Progenitor cell of endocrine pancreas (in vitro differentiated cells): ENCODE measurements at places on chromosomes 12 and 14. TPM values are rescaled to one million over a fixed set of nuclear protein-coding genes. Genes with fewer than 3 reads are reported as not detected.

DNA sequence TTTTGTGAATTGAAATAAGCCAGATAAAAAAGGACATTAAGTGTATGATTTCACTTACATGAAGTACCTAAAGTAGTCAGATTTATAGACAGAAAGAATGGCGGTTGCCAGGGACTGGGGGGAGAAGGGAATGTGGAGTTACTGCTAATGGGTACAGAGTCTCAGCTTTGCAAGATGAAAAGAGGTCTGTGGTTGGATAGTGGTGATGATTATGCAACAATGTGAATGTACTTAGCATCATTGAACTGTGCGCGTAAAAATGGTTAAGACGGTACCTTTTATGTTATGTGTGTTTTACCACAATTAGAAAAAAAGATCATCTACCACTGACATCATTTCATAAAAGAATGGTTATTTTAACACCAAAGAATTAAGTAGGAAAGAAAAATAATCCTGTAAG lies 35.9 kb downstream of the RNFT2 start:
- H3K4me3 ChIP-seq = no peak overlapping the region
- H3K4me1 ChIP-seq = no peaks in the 10 kb centered on the region
- no peaks in the 10 kb centered on the region for H3K27me3 ChIP-seq
- H3K27ac ChIP-seq = no peak overlapping the region

DNA sequence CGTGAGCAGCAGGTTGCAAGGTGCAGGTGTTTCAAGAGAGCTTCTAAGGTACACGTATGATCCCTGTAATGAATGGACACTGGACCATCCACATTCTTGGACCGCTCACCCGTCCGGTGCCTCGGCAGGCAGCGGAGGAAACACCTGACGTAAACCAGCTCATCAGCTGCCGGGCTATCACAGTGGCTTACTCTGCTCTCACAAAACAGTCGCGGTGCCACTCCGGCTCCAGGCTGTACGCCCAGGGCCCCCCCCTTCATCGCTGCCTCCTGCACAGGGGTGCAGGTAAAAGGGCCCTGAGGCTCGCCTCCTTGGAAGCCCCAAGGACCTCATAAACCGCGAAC lies 436 bp downstream of the VPS33A start:
- H3K36me3 ChIP-seq = peaks cover 8% of the 10 kb centered on the region
- peak overlapping the region; percentile 95 for H3K4me3 ChIP-seq
- peaks cover 4% of the 10 kb centered on the region for H3K4me1 ChIP-seq
- H3K27ac ChIP-seq = peak overlapping the region; percentile 100
- H3K27me3 ChIP-seq = no peaks in the 10 kb centered on the region

GRCh38 chr14:75518625-75519024 lies 3.6 kb upstream of the BATF start:
- peaks cover 25% of the 10 kb centered on the region for H3K4me1 ChIP-seq
- DNase-seq = no peak
- no peak overlapping the region for H3K27ac ChIP-seq
- no peaks in the 10 kb centered on the region for H3K36me3 ChIP-seq
- no peak overlapping the region for H3K4me3 ChIP-seq

- no peak overlapping the region for H3K27ac ChIP-seq
- peaks cover 27% of the 10 kb centered on the region for H3K4me1 ChIP-seq
- DNase-seq = no peak
- no peak overlapping the region for H3K4me3 ChIP-seq
- H3K36me3 ChIP-seq = peaks cover 8% of the 10 kb centered on the region
Measured at GRCh38 chr14:67971627-67972625, 152.3 kb downstream of the RAD51B start.

- H3K4me1 ChIP-seq = peaks cover 5% of the 10 kb centered on the region
- H3K27me3 ChIP-seq = peaks cover 1% of the 10 kb centered on the region
- H3K27ac ChIP-seq = no peak overlapping the region
- H3K36me3 ChIP-seq = no peaks in the 10 kb centered on the region
Measured at GRCh38 chr12:126537961-126538530, 1472.8 kb downstream of the AACS start.

DNA sequence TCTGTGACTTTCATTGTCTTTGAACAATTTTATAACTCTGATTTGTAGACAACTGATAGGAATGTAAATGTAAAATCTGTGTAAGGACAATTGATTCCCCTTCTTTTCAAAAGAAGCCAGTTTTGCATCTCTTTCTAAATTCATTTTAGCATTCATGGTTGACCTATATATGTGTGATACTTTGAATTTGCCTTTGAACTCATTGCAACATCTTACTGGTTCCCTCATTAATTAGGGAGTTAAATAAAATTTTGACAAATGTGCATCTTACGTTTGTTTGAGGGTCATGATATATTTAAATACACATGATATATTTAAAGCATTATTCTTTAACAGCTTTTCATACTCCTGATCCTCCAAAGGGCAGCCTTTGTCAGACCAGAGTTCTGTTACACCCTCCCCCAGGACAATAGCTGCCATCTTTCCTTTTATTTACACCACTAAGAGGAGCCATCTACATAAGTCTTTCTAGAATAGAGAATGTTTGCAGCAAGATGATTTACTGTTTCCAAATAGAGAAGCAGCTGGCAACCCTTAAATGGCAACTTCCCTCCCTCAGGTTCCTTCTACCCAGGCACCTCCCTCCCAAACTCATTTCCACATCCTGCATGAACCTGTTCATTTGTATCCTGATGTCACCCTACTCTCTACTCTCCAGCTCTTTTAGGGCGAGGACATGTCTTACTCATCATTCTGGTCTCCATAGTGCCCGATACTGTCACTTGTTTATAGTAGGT lies 40.2 kb upstream of the APPL2 start:
- no peak for DNase-seq
- H3K27ac ChIP-seq = peak overlapping the region; percentile 39
- H3K27me3 ChIP-seq = no peaks in the 10 kb centered on the region
- H3K4me3 ChIP-seq = no peak overlapping the region

- peaks cover 16% of the 10 kb centered on the region for H3K27me3 ChIP-seq
- H3K27ac ChIP-seq = no peak overlapping the region
- no peak for DNase-seq
- H3K4me1 ChIP-seq = peaks cover 11% of the 10 kb centered on the region
- no peaks in the 10 kb centered on the region for H3K36me3 ChIP-seq
Measured at GRCh38 chr12:124636138-124636978, 68.9 kb upstream of the NCOR2 start.

DNA sequence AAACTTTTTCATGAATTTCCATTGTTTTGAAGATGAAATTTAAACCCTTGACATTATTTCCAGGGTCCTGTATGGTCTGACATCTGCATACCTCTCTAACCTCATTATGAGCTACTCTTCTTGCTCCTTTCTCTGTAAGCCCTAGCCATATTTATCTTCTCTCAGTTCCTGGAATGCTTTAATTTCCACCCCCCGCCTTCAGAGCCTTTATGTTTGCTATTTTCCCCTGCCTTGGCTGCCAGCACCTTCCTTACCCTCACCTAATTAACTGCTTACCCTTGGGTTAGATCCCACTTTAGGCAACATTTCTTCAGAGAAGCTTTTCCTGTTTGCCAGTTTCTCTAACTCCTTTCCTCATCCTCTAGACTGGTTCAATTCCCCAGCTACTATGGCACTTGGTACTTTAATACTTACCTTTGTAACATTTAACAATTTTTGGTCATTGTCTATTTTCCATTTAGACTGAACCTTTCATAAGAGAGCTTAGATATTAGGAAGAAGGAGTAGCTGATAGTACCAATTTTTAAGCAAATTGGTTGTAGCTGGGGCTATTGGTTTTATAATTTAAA lies 6.0 kb downstream of the STYX start:
- no peak for DNase-seq
- H3K27ac ChIP-seq = peak overlapping the region; percentile 3
- peaks cover 23% of the 10 kb centered on the region for H3K36me3 ChIP-seq
- peaks cover 14% of the 10 kb centered on the region for H3K4me1 ChIP-seq
- no peak overlapping the region for H3K4me3 ChIP-seq

GRCh38 chr12:107779077-107779831 lies 4.8 kb downstream of the ASCL4 start:
- no peak overlapping the region for H3K27ac ChIP-seq
- no peak overlapping the region for H3K4me3 ChIP-seq
- DNase-seq = no peak
- no peaks in the 10 kb centered on the region for H3K36me3 ChIP-seq
- H3K4me1 ChIP-seq = no peaks in the 10 kb centered on the region

- H3K27ac ChIP-seq = peak within 1 kb of the TSS; percentile 91
- peaks cover 40% of the 10 kb centered on the region for H3K4me1 ChIP-seq
- DNase-seq = no peak
Measured at GRCh38 chr12:57216014-57216911, at the start of gene NXPH4. NXPH4 (plus strand) TSS chr12:57216794; CDS start chr12:57216970, 176 bp downstream.

DNA sequence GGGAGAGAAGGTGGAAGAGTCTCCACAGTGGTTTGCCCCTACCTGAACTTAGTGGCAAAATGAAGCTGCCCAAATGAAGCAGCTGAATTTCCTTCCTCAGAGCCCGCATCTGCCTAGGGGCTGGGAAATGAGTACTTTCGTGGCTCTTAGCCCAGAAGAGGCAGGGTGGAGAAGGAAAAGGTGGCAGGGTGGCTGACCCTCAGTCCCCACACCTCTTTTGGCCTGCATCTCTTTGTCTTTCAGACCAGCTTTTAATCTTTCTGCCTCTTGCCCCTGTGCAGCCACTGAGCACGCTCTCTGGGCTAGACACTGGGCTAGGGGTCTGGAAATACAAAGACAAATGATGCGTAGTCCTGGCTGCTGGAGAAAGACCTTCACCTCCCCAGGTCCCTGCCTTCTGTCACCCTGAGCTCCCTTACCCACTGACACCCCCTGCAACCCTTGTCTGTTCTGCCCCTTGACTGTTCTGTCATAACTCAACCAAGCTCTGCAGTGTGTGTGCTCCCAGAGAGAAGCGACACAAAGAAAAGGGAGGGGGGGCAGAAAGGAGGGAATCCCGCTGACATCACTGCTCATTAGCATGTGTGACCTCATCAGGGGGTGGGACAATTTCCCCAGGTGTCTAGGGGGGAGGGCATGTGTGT lies 371 bp upstream of the REM2 start:
- peak overlapping the region; percentile 86 for H3K4me3 ChIP-seq
- H3K27ac ChIP-seq = peak overlapping the region; percentile 98
- H3K27me3 ChIP-seq = no peaks in the 10 kb centered on the region
- DNase-seq = peak; percentile 53
- H3K36me3 ChIP-seq = peaks cover 9% of the 10 kb centered on the region

DNA sequence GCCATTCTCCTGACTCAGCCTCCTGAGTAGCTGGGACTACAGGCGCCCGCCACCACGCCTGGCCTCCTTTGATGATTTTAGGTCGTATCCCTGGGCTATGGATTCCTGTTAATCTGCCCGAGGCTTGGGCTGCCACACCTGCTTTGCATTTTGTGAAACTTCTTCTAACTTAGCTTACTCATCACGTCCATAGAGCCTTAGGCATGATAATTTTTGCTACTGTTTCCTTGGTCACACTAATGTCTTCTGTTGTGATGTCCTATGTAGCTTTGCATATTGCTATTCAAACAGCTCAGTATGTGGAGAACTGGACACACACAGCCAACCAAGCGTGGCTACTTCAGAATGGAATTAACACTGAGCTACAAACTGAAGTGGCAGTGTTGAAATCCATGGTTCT lies 47.5 kb upstream of the DDX11 start:
- no peak for DNase-seq
- H3K36me3 ChIP-seq = peaks cover 2% of the 10 kb centered on the region
- H3K4me3 ChIP-seq = no peak overlapping the region
- no peak overlapping the region for H3K27ac ChIP-seq
- peaks cover 1% of the 10 kb centered on the region for H3K4me1 ChIP-seq
- peaks cover 20% of the 10 kb centered on the region for H3K27me3 ChIP-seq

- no peak overlapping the region for H3K27ac ChIP-seq
Measured at GRCh38 chr14:27929797-27930347, 836.7 kb upstream of the FOXG1 start.

- no peak for DNase-seq
- H3K4me1 ChIP-seq = no peaks in the 10 kb centered on the region
- H3K4me3 ChIP-seq = no peak overlapping the region
- no peaks in the 10 kb centered on the region for H3K27me3 ChIP-seq
- H3K27ac ChIP-seq = no peak overlapping the region
Measured at GRCh38 chr14:105646175-105646574, 119.8 kb downstream of the TMEM121 start.

DNA sequence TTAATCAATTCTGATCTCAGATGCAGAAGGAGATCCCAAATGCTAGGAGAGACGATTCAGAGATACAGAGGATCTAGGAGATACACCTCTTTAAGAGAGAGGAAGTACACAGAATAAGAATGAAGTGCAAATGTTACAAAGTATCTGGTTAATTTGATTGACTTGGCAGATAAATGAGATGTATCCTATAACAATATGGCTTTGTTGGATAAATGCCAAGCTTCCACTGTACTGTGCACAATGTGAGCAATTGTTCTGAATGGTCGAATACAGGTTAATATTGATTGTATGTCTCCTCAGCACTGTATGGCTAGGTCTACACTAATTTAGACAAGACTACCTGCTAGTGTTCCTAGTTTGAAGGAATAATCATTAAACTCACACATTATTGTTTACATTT lies 119.6 kb upstream of the PTPRB start:
- no peaks in the 10 kb centered on the region for H3K27me3 ChIP-seq
- H3K4me1 ChIP-seq = peaks cover 28% of the 10 kb centered on the region
- no peaks in the 10 kb centered on the region for H3K36me3 ChIP-seq
- H3K4me3 ChIP-seq = no peak overlapping the region

- no peaks in the 10 kb centered on the region for H3K36me3 ChIP-seq
- no peak overlapping the region for H3K27ac ChIP-seq
- no peaks in the 10 kb centered on the region for H3K27me3 ChIP-seq
- no peak for DNase-seq
- H3K4me3 ChIP-seq = no peak overlapping the region
Measured at GRCh38 chr12:46517579-46517962, 145.0 kb upstream of the SLC38A2 start.

GRCh38 chr12:25715102-25715501 lies 162.0 kb upstream of the LMNTD1 start:
- no peaks in the 10 kb centered on the region for H3K36me3 ChIP-seq
- peaks cover 3% of the 10 kb centered on the region for H3K4me1 ChIP-seq
- peaks cover 3% of the 10 kb centered on the region for H3K27me3 ChIP-seq
- H3K4me3 ChIP-seq = no peak overlapping the region

- no peak for DNase-seq
- peaks cover 29% of the 10 kb centered on the region for H3K27me3 ChIP-seq
- no peak overlapping the region for H3K4me3 ChIP-seq
- H3K4me1 ChIP-seq = peaks cover 2% of the 10 kb centered on the region
- H3K36me3 ChIP-seq = peaks cover 4% of the 10 kb centered on the region
Measured at GRCh38 chr14:54455363-54455762, 14.2 kb upstream of the CNIH1 start.

The MORN3 gene
- 1.1 and 1.5 TPM in 2 replicates for total RNA-seq

The DIP2B gene
- 29.7 and 30.2 TPM in 2 replicates for total RNA-seq

The TAS2R9 gene
- total RNA-seq = 0.26 and 0.29 TPM in 2 replicates

The AHNAK2 gene
- 1.1 and 1.2 TPM in 2 replicates for total RNA-seq

The MYL6B gene
- 169 and 172 TPM in 2 replicates for total RNA-seq

The POP5 gene
- total RNA-seq = 51.6 and 59.7 TPM in 2 replicates
